ENCODE measurements at places on chromosomes 11 and 22.

DNA sequence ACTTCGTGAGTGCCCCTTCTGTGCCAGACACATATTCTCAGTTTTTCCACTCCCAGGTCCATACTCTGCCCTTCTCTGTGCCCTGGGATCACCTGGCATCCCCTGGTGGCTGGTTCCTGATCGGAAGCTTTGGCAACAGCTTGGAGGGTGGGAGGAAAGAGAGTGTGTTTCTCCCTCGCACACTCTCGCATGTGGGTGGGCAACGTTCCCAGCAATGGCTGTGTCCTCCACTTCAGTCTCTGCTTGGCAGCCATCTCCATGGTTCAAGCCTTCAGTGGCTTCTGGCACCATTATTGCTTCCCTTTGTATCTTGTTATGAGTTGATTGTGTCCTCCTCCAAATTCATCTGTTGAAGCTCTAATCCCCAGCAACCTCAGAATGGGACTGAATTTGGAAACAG, 342.7 kb upstream of the SYN3 start:
- no peak for DNase-seq

DNA sequence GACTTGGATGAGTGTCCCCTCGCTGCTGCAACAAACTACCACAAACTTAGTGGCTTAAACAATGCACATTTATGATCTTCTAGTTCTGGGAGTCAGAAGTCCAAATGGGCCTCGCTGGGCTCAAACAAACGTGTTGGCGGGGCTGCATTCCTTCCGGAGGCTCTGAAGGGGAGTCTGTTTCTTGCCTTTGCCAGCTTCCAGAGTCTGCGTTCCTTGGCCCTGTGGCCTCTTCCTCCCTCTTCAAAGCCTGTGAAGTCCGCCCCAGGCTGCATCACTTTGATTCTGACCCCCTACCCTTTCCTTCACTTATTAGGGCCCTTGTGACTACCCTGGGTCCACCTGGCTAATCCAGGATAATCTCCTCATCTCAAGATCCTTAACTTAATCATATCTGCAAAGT, 80.3 kb upstream of the NECTIN1 start:
- no peak for DNase-seq

- DNase-seq: peak; percentile 28
These were observed 472 bp downstream of the APOA5 start for GRCh38 chr11:116791002-116791812.

DNA sequence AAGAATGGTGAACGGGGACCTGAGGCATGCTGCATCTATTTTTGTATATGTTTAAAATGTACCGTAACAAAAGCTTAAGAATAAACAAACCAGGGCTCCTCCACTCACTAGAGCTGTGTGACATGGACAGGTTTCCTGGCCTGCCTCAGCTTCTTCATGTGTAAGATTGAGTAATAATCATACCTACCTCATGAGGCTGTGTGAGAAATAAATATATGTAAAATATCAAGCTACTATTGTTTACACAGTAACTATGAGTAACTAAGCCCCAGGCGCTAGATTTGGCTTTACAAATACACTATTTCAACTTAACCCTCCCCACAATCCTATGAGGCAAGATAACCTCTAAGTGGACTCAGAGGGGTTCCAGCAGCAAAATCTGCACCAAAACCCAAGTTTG, 66.4 kb downstream of the SMCO4 start:
- DNase-seq: no peak

GRCh38 chr11:118171269-118172062, 5.0 kb downstream of the SCN2B start:
- DNase-seq: peak; percentile 78

DNA sequence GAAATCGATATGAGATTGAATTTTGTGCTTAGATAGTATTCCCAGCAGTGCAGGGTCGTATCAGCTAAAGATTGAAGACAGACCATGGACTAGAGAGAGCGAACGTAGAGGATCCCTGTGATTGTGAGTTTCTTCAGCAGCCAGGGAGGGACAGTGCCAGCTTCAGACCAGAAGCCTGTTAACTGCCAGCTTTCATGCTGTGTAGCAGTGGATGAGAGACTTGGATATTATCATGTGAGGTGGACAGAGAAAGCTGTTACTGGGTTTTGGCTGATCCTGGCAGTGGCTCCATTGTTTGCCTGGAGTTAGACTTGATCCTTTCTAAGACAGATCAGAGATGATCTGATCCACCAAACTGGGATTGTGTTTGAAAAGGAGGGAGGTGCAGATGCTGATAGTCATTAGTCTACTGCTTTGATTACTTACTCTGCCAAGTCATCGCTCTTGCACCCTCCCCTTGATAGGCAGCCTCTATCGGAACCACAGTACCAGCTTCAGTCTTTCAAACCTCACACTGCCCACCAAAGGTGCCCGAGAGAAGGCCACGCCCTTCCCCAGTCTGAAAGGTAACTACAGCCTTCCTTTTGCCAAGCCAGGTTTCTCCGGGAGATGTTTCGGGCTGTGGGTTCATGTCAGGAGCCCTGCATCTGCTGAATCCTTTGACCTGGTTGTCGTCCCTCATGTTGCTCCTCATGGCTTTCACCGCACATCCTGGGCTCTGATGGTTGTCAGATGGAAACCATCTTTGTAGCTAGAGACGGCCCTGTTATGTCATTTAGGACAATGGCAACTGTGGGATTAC, 16.2 kb downstream of the MADD start:
- DNase-seq: no peak

DNA sequence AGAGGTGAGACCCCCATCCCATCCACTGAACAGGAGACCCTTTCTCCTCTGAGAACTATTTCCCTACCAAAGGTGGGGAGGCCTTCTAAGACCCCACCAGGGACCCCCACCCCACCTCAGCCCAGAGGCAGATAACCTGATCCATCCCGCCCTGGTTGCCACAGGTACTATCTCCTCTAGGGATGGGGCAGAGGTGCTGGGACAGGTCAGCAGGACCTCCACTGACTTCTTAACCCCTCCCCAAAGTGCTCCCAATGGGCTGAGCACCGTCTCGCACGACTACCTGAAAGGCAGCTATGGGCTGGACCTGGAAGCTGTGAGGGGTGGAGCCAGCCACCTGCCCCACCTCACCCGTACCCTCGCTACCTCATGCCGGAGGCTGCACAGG, 4.3 kb downstream of the INPPL1 start:
- no peak for DNase-seq

GRCh38 chr11:86644291-86644690, 28.1 kb downstream of the ME3 start:
- no peak for DNase-seq
